ENCODE measurements at places on chromosomes 3 and 15. TPM values are rescaled to one million over a fixed set of nuclear protein-coding genes. Genes with fewer than 3 reads are reported as not detected.

Gene GPR149
- not detected for total RNA-seq

Gene SPRED1
- 21.1 TPM for total RNA-seq

Gene PCBP4
- total RNA-seq, result 14.4 TPM

Gene LYZL4
- not detected for total RNA-seq

Gene CRBN
- total RNA-seq, result 32.5 TPM

Gene TM6SF1
- total RNA-seq, result 28.7 TPM

Gene ANKDD1A
- total RNA-seq, result 3.1 TPM

Gene FAM107A
- not detected for total RNA-seq

Gene IL17RB
- total RNA-seq, result 0.33 TPM

Gene BHLHE40
- total RNA-seq, result not detected

Gene IGF1R
- total RNA-seq, result 29.1 TPM

Gene CPNE4
- total RNA-seq, result not detected

Gene CCR8
- total RNA-seq, result not detected

Gene ROPN1
- total RNA-seq, result not detected

Gene WDR93
- total RNA-seq, result not detected

Gene GNAT1
- not detected for total RNA-seq

Gene ABHD5
- total RNA-seq, result 7.9 TPM

Gene TMEM212
- total RNA-seq, result not detected

Gene ALDH1L1
- not detected for total RNA-seq

Gene MEGF11
- 6.8 TPM for total RNA-seq

Gene APBA2
- not detected for total RNA-seq

Gene SENP8
- 4.6 TPM for total RNA-seq

Gene CYP1A2
- not detected for total RNA-seq

Gene CNTN4
- total RNA-seq, result not detected

Gene CIDEC
- not detected for total RNA-seq

Gene FAM227B
- 5.1 TPM for total RNA-seq

Gene TRANK1
- 66.3 TPM for total RNA-seq

Gene A4GNT
- total RNA-seq, result not detected

Gene SOX2
- total RNA-seq, result 11.3 TPM

Gene TUSC7
- not detected for total RNA-seq

Gene CCR3
- total RNA-seq, result not detected

Gene C3orf52
- total RNA-seq, result 11.2 TPM

Gene MASP1
- not detected for total RNA-seq

Gene DAZL
- total RNA-seq, result not detected
